ENCODE measurements at places on chromosomes 5 and 9.

GRCh38 chr9:33080534-33080933 is 4.1 kb upstream of the SMU1 start:
- no peak for DNase-seq

DNA sequence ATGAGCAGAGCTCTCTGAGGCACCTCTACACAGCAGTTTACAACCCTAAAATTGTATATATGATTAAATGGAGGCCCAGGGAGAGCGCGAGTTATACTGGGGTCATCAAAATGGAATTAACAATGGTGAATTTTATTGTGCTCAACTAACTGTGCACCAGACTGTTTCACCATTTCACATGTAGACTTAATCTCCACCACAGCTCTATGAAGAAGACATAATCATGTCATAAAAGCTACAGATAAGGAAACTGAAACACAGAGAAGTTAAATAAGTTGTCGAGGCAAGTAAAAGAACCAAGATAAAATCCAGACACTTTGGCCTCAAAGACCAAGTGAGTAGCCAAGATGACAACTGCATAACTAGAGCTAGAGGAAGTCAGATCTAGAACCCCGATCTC is 1.5 kb downstream of the SH3TC2 start:
- DNase-seq = no peak

DNA sequence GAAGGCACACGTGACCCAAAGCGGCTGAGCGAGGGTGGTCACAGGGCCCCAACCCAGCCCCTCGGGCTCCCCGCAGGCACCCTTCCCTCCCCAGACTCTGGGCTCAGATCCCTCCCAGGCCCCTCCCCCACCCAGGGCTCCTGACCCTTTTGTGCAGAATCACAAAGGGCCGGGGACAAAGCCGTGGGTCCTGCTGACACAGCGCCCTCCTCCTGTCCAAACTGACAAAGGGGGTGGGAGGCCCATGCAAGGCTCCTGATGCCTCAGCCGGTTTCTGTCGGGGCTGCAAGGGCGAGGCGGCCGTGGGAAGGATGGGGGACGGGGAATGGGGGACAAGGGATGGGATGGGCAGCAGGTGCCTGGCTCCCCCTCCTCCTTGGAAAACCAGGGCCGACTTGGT is 43.5 kb upstream of the UBAC1 start:
- DNase-seq = no peak

- DNase-seq = no peak
These were observed 24.3 kb upstream of the TUSC1 start for GRCh38 chr9:25702536-25702935.

- no peak for DNase-seq
These were observed 18.4 kb upstream of the DDX41 start for GRCh38 chr5:177535125-177535524.

DNA sequence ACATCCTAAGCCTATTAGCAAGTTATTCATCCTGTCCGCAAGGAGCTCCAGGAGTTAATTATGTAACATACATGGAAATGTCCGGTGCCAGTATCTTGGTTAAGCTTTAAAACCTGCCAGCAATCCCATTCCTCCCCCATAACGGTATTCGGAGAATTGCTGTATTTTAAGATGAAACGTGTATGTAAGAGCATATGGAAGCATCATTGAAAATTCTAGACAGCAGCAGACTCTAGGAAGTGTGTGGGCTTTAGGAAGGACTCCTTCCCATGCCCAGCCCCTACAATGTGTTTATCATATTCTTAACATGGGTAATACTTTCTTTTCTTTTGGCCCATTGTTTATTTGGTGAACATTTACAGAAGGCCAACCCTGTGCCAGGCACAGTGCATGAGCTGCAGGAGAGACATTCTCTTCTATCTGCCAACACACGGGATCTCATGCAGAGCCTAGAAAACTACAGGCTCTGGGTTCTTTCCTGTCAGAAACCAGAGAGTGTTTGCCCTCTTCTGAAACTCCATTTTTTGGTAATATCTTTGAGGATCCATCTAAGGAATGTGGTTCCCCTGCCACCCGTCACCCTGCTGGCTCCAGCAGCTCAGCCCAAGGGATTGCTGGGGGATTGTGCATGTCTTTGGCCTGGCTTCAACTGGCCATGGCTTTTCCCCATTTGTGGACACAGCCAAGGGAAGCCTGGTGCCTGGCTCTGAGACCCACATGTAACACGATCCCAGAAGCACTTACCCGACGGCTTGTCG is 15.1 kb downstream of the ANGPTL2 start:
- no peak for DNase-seq

- DNase-seq = no peak
These were observed 54.4 kb downstream of the CCDC192 start for GRCh38 chr5:127757576-127757975.

GRCh38 chr5:90387508-90387907 is 22.0 kb downstream of the CETN3 start:
- no peak for DNase-seq

DNA sequence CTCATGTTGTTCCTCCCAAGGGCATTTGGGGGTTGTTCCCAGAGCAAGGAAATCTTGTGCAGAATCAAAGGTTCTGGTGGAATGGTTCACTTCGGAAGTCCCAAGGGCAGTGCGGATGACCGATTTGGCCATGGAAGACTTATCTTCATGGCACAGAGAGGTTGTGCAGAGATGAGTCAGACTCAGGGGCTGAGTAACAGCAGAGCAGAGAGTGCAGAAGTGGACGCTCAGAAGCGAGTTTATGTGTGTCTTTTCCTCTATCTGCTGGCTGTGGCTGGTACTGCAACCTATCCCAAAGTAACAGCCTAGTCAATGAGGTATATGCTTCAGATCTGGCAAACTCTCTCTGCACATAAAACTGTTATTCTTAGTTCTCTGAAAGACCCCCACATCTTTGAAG is 118.1 kb downstream of the DPYSL3 start:
- DNase-seq = no peak

DNA sequence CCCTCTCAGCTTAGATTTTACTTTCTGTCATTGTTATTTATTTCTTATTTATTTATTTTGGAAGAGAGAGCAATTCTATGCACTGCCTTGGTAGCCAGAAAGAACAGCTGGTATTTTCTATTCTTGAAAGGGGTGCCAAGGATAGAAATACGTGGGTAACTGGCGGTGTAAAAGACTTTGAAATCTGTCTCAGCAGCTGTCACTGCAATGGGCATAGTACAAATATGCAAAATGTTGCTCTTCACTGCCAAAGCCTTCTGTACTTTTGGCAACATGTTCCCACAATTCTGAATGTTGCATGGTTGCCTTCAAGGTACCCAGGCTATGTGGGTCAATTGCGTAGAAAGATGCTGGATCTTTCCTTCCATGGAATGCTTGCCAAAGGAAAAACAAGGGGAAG is 230.2 kb upstream of the EDIL3 start:
- DNase-seq = no peak

- DNase-seq = no peak
These were observed 32.6 kb upstream of the PRRC2B start for GRCh38 chr9:131361202-131361833.

- no peak for DNase-seq
These were observed 92.2 kb upstream of the SARDH start for GRCh38 chr9:133830310-133830709.

- DNase-seq = no peak
These were observed 24.5 kb downstream of the RGS3 start for GRCh38 chr9:113488071-113488470.

- DNase-seq = no peak
These were observed 176.6 kb upstream of the MSX2 start for GRCh38 chr5:174547814-174548213.

GRCh38 chr5:117686926-117687325 is 1112.3 kb upstream of the SEMA6A start:
- DNase-seq = no peak

- peak; percentile 95 for DNase-seq
These were observed at the start of gene LHX2 for GRCh38 chr9:124011460-124012301. Gene LHX2 (plus strand): TSS chr9:124011768. CDS start chr9:124012349, 581 bp downstream.

GRCh38 chr5:32866138-32866537 is 155.0 kb downstream of the NPR3 start:
- no peak for DNase-seq

GRCh38 chr5:120306303-120306702 is 157.8 kb upstream of the PRR16 start:
- DNase-seq = no peak

- no peak for DNase-seq
These were observed 5.1 kb downstream of the SPAAR start for GRCh38 chr9:35914301-35914807.

GRCh38 chr9:105344283-105344682 is 99.8 kb downstream of the SLC44A1 start:
- DNase-seq = no peak

GRCh38 chr9:8769153-8769552 is 969.6 kb upstream of the DMAC1 start:
- DNase-seq = no peak

DNA sequence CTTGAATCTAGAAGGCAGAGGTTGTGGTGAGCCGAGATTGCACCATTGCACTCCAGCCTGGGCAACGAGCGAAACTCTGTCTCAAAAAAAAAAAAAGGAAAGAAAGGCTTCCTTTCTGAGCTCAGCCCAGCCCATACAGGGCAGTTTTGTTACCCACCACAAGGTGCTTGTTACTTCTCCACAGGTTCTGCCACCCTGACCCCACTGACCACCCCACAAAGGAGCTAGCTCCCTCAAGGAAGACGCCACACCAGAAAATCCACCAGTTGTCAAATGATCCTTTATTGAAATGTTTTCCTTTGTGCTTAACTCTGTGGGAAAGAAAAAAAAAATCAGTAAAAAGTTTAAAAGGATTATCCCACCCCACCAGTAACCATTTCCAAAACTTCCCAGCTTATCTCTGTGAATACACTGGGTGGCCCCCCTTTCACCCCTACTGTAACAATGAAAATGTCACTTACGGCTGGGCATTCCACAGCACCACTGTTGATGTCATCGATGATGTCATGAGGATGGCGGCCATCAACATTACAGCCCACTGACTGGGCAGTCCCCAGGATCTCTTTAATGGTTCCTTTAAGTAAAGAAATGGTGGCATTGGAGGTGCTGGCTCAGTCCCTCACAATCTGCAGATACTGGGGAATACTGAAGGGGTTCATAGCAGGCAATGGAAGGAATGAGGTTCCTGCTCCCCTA is 3.6 kb downstream of the RPL12 start:
- no peak for DNase-seq

- no peak for DNase-seq
These were observed 5.9 kb downstream of the RGMB start for GRCh38 chr5:98779264-98779877.

GRCh38 chr9:68530618-68531017 is 10.1 kb downstream of the TMEM252 start:
- no peak for DNase-seq

GRCh38 chr5:40735609-40736008 is 20.2 kb downstream of the TTC33 start:
- DNase-seq = no peak

- DNase-seq = no peak
These were observed 170.2 kb downstream of the RANBP17 start for GRCh38 chr5:171031977-171032376.

DNA sequence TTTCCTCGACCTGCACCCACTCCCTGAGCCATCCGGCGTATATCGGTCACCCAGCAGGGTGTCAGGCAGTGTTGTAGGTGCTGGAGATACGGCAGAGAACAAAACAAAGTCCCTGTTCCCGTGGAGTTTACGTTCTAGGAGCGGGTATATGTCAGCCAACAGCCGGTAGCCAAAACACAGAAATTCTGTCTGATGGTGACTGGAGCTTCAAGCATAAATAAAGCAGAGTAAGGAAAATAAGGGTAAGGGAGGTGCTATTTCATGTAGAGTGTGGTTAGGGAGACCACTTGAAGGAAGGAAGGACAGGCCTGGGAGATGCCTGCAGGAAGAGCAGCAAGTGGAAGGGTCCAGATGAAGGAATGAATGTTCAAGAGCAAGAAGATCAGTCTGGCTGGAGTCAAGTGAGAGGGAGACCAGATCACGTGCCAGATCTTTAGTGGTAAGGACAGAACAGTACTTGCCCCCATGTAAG is 783 bp upstream of the ZFR start:
- DNase-seq = no peak

DNA sequence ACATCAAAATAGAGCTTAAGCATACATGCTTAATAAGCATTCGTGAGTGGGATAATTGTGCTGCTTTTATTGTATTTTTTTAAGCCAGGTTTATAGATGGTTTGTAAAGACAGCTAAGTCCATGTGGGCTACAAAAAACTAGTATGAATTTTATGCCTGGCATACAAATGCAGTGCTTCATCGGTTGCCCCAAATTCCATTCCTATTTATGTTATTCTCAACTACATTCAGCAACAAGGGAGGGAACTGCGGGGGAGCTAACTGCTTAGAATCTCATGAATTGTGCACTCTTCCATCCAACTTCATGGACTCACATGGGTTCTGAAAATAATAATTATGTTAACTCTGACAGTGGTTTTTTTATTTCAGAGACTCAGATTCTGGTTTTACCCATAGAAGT is 199.2 kb downstream of the FAM170A start:
- no peak for DNase-seq

DNA sequence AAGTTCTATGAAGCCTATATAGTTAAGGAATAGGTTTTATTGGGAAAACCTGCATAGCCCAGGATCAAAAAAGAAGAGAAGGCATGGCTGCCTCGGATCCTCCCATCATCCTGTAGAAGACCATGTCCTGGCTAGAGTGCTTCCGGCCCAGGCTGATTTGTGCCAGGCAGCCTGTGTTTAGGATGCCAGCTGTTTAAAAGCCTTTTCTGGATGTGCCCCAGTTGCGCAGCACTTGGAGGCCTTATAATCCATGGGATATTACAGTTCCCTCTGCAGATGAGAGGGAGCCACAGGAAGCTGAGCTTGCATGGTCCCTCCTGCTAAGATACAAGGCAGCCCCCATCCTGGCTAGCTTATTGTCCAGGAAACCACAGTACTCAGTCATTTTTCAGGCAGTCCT is 97.9 kb downstream of the CHSY3 start:
- no peak for DNase-seq

- no peak for DNase-seq
These were observed 42.0 kb downstream of the SLF1 start for GRCh38 chr5:94660506-94660905.

DNA sequence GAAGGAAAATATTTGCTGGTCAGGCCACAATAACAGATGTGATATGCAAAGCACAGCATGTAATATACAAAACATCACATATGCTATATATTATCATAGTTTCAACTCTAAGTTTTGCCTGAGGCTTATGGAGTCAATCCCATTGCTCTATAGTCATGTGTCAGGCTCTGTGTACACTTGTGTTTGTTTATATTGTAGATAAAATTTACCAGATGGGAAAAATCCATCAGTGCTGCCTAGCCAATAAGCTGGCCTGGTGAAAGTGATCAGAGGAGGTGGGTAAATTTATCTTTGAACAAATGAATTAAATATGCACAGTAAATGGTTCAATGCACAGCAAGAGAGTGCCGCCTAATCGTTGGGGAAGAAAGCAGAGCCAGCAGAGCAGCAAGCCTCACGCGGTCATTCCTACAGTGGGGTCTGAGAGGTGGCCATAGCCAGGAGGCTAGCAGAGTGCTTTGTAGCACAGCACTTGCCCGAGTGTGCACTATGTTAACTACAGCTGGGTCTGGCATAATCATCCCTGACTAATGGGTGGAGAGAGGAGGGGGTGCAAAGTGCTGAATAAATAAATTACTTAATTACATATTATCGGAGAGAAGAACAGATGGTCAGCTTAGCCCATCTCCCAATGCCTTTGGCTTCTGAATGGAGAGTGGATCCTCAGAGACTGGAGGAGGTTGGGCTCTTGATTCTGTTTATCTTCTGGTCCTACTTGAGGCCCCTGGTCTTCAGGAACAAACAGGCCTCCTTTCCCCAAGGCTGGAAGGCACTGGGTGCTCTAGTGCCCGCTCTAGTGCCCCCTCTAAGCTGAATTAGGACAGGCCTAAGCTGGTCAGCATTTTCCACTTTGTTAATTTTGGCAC is 153.5 kb downstream of the MAT2B start:
- no peak for DNase-seq

- DNase-seq = no peak
These were observed 41.8 kb upstream of the S1PR3 start for GRCh38 chr9:88949425-88949824.
